ENCODE measurements at places on chromosomes 7 and 10.

DNA sequence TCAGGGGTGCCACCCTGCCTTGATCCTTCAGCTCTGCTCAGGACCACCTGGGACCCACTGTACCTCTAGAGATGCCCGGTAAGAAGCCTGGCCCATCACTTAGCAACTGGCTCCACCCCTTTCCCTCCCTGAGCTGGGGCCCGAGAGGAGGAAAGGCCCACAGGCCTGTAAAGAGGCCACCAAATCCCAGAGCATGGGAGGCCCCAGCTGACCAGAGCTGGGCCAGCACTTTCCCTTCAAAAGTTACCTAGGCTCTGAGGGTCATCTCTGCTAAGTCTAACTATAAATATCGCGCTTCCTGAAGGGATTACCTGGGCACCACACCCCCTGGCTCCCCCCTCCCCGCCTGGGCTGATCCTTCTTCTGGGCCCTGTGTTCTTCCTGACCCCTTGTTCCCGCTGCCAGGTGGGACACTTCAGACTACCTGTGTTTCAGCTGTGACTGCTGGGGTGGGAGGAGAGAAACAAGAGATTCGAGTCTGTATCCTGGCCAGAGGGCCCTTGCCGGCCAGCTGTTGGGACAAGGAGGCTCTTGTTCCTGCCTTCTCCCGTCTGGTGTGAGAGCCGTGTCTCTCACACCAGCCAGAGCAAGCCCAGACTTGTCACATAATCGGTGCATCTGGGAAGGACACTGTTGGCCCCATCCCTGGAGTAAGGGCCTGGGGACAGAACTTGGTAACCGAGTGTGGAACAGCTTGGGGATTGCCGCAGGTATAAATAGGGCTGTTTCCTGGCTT, 22.8 kb upstream of the ANKRD2 start:
- no peak for DNase-seq

DNA sequence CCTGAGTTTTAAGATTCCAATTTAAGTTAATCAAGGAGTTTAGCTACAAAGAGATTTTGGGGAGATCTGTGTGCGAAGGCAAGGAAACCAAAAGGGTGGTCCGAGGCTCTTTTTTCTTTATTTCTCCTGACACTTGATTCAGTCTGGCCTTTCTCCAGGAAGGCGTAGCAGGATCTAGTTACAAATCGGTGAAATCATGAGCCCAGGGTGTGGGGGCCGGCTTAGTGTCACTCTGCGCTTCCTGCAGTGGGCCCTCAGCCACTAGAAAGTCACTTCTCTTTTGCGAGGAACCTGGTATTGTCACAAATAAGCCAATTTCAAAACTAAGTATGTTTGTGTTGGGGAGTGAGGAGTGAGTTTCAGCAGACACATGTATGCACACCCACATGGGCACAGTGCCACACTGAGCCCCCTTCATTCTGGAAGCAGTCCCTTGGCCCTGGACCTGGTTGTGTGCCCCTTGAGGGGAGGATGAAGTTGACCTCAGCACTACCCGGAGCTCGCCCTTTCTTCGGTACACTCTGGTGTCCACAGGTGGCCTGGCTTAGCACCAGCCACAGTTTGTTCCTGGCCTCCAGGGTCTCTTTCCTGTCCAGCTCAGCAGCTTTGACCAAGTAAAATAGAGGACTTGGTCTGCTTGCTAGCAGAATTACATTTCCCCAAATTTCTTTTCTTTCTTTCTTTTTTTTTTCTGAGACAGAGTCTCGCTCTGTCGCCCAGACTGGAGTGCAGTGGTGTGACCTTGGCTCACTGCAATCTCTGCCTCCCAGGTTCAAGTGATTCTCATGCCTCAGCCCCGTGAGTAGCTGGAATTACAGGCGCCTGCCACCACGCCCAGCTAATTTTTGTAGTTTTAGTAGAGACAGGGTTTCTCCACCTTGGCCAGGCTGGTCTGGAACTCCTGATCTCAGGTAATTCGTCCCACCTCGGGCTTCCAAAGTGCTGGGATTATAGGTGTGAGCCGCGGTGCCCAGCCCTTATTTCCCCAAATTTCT, 84.0 kb upstream of the BTBD16 start:
- DNase-seq, result no peak

GRCh38 chr10:63887600-63888370, 366.6 kb downstream of the REEP3 start:
- no peak for DNase-seq

DNA sequence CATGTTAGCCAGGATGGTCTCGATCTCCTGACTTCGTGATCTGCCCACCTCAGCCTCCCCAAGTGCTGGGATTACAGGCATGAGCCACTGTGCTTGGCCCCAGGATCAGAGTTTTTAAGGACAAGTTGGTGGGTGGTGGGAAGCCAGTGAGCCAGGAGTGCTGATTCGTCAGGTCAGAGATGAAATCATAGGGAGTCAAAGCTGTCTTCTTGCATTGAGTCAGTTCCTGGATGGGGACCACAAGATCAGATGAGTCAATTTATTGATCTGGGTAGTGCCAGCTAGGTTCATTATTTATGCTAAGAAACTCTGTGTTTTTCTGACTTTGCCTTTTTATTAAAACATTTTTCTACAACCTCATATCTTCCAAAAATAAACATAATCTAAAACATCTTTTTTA, 423.8 kb downstream of the ARL4A start:
- DNase-seq, result no peak

GRCh38 chr10:15558136-15558535, 161.6 kb downstream of the ITGA8 start:
- no peak for DNase-seq

- DNase-seq, result no peak
Measured at GRCh38 chr7:80151274-80151665, 16.6 kb downstream of the GNAI1 start.

DNA sequence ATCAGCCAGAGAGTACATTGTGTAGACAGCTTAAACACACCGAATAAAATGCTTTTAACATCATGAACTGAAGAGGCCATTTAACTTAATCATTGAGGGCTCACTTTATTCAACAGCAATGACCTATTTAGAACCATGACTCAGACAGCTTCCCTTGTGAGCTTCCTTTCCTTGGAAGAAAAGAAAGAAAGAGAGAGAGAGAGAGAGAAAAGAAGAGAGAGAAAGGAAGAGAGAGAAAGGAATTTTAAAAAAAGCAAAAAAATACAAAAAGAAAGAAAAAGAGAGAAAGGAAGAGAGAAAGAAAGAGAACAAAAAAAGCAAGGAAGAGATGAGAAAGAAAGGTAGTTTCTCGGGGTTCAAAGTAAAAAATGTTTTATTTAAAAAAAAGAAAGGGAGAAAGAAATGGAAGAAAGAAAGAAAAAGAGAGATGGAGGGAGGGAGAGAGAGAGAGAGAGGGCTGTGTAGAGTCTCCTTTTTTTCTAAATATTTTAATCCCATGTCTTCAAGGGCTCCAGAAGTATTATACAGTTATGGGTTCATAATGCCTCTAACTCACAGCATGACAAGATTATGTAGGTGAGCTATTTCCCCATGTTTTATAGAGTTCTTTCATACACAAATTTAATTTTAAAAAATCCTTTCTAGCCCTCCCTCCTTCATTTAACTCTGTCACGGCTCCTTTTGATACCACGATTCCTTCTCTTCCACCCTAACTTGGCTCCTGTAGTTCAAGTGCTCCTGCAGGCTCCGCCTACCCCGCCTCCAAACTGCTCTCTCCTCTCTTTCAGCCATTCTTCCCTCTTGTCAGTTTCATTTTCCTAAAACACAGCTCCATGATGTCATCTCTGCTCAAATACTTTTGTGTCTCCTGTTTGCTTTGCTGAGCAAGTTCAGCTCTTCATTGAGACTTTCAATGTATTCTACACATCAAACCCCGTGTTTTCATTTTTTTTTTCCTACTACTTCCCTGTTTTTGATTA, 85.5 kb downstream of the PRTFDC1 start:
- DNase-seq, result no peak

DNA sequence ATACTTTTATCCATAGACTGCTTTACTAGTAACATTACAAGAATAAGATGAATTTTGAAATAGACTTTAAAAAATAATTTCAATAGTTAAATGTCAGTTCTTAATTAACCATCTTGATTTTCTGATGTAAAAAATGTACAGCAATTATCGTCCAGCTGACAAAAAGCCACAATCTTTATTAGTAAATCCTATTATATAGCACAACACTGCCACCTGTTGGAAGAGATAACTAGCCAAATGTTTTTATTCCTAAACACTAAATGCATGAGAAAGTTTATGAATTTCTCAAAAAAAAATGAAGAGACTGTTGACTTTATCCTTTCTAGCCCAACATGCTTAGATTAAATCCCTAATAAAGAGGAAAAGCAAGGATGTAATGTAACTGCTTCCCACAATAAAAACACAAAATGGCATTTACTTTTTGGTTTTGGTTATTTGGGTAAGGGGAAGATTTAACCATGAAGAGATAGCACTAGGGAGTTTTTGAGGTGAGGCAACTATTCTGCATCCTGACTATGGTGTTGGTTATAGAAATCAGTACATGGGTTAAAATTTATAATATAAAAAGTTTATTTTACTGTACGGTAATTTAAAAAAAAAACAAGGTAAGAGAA, 8.0 kb downstream of the COA1 start:
- no peak for DNase-seq

GRCh38 chr7:140540136-140540777, 61.0 kb upstream of the MKRN1 start:
- DNase-seq, result no peak

DNA sequence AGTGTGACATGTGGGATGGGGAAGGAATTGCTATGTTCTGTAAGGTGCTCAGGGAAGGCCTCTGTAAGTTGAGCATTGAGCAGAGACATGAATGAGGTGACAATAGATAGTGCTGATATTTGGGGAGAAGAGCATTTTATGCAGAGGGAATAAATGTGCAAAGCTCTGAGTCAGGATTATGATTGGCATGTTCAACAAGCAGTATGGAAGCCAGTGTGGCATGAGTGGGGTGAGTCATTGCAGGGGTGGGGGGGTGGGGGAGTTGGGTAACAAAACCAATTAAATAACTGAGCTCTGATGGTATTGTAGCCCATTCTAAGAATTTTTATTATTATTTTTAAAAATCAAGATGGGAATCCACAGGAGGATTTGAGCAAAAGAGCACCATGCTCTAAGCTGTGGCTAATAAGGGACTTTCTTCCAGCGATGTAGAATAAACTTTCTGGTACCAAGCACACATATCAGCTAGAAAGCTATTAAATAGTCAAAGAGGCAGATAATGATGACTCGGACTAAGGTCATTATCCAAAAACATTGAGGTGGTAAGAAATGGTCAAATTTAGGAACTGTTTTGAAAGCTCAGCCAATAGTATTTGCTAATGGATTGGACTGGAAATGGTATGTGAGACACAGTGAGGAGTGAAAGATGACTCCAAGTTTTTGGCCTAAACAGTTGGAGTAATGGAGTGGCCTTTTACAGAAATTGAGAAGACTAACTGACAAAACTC, 96.4 kb downstream of the PRKG1 start:
- no peak for DNase-seq

GRCh38 chr7:159141167-159141566, 3.5 kb downstream of the VIPR2 start:
- no peak for DNase-seq

DNA sequence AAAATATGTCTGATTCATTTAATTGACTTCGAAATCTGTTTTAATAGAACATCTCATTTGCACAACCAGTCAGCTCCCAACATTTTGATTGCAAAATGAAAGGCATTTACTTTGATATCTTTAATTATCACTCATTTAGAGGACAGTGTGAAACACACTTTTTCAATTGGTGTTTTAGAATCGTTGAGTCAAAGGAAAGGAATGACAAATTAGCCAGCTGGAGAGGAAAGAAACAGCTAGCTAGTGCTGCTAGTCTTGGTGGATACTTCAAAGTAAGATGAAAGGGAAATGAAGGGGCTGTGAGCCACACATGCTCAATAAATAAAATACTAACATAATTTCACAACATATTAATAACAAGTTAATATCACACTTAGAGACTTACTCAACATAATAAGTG, 570.2 kb downstream of the PHTF2 start:
- DNase-seq, result no peak

- no peak for DNase-seq
Measured at GRCh38 chr7:88090671-88091070, 129.2 kb downstream of the SRI start.

DNA sequence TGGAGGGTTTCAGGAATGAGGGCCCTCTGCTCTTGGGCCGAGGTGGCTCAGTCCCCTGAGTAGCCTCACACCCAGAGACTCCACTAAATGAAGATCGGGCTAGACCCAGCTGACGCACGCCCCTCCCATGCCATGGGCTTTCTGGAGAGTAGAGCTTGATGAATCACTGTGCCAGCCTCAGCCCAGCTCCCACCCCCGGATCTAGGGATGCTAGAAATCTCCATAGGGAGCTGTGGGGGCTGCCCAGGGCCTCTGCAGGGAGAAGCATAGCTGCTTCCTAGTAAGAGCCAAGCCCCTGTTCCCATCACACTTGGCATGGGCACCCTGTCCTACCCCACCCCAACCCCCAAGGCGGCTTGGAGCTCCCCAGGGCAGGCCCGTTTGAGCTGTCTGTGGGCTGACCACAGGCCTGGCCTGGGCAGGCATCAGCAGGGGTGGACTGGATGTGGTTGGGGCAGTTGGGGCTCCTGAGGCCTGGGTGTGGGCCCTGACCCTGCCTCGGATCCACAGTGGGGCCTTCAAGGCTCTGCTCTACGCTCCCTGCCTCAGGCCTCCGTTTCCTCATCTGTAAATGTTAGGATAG, 121.2 kb downstream of the ZMIZ1 start:
- no peak for DNase-seq

DNA sequence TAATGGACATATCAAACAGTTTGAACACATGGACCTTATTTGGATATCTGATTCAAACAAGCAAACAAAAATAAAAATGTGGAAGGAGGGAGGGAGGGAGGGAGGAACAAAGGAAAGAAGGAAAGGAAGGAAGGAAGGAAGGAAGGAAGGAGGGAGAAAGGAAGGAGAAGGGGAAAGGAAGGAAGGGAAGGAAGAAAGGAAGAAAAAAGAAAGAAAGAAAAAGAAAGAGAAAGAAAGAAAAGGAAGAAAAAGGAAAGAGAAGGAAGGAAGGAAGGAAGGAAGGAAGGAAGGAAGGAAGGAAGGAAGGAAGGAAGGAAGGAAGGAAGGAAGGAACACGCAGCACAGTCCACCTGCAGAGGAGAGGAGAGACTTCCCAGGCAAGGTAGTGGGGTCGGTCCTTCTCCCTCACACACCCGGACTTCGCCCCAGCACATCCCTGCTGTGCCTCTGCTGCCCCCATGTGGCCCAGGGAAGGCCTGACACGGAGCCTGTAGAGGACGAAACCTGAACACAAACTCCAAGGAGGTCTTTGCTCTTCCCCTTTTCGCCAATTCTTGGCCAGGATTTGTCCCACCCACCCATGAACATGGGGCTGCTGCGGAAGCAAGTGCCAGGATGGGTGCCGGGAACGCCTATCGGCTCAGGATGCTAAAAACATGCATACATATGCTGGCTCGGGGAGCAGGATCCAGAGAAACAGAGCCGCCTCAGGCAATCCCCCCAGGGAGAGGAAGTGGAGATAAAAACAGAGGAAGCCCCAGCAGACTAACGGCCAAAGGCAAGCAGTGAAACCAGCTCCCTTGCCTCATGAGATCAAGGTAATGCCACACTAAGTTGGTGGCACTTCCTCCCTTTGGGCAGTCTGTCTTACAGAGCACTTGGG, 52.3 kb upstream of the DGKI start:
- DNase-seq, result peak; percentile 85

- DNase-seq, result no peak
Measured at GRCh38 chr10:100735337-100736143, 9.8 kb upstream of the PAX2 start.

- DNase-seq, result peak; percentile 48
Measured at GRCh38 chr10:48289501-48290238, 15.2 kb upstream of the FRMPD2 start.

GRCh38 chr7:80736371-80737125, 98.1 kb downstream of the CD36 start:
- DNase-seq, result no peak
